ENCODE measurements at places on chromosomes 3 and 15. TPM values are rescaled to one million over a fixed set of nuclear protein-coding genes. Genes with fewer than 3 reads are reported as not detected.

Gene ZNF660
- 0.23 TPM for total RNA-seq

Gene GPR62
- total RNA-seq = not detected

Gene GOLGA6L10
- 1.8 TPM for total RNA-seq

Gene SLC28A1
- 0.30 TPM for total RNA-seq

Gene FAM43A
- total RNA-seq = 6.8 TPM

Gene FGD5
- total RNA-seq = not detected

Gene SPINT1
- 10.0 TPM for total RNA-seq

Gene CHDH
- 0.02 TPM for total RNA-seq

DNA sequence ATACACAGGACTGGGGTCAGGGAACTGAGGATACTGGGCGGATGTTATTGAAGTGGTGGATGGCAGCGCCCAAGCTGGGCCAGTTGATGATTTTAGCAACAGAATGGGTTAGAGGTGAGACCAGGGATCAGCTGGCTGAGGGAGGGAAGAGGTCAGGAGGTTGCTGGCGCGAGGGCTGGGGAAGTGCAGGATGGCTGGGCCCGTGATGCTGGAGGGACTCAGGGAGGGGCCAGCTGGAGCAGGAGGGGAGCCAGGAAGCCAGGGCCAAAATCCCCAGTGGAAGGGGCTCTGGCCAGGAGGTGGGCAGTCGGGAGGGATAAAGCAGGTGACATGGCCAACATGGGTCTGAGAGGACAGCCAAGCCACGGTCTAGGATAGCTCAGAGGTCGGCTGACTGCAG is 178.0 kb downstream of the NSMCE3 start:
- DNase-seq = no peak

GRCh38 chr3:105626739-105627138 is 242.1 kb downstream of the CBLB start:
- DNase-seq = no peak

GRCh38 chr15:94579286-94579685 is 347.9 kb downstream of the MCTP2 start:
- DNase-seq = no peak

DNA sequence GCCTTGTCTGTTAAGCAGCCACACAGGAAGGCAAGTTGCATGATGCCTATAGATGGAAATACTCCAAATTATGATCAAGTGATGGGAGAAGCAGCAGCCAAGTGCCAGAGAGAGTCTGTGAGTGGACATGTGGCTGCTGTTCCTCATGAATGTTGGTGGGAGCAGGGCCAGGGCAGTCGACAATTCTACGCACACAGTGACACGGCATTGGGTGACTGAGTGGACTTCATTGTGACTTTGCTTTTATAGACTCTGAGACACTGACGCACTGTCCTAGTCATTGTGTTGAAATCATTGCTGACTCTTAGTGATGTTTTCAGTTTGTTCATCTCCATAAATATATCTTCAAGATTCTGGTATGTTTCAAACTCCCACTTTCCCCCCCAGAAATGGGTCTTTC is 246.3 kb upstream of the SEMA6D start:
- DNase-seq = no peak

DNA sequence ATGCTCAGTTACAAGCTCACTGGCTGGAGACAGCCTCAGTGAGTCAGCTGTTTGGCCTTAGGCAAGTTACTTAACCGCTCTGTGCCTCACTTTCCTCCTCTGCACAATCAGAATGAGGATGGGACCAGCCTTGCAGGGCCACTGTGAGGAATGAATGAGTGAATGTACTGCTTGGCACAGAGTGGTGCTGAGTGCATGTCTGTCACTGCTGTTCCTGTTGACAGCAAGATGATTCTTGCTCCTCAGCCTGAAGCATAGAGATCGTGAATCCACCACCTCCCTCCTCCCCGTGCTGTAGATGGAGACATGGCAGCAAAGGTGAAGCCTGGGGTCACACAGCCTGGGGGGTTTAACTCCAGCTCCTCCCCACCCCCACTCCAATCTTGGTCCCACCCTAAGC is 14.6 kb upstream of the GRIP2 start:
- DNase-seq = no peak

DNA sequence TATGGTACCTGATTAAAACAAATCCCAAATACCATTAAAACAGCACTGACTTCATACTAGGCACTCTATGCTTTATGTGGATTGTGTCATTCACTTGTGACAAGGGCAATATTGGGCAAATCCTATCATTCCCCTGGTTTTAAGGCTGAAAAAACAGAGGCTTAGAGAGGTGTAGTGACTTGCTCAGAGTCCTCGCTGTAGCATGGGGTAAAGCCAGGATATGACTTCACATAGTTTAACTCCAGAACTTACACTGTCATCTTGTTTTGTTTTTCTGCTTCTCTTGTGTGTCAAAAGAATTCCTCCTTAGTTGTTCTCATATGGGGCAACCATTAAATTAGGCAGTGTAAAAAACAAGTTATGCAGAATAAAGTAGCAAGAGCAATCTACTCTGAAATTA is 40.3 kb upstream of the ICE2 start:
- no peak for DNase-seq

DNA sequence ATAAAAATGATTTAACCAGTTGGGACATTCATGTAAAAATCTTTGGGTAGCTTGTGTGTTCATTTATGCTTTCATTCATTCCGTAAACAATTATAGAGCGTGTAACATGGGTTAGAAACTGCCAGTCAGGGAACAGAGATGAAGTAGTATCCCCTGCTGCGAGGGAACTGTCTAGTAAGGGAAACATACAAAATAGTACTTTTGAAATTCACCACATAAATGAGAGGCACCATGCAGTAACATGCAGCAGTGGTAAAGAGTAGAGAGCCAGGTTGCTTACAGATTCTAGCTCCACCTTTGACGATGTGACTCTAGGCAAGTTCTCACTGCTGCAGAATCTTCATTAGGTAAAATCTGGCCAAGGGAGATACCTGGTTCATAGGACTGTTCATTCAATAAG is 938 bp downstream of the DZIP3 start:
- no peak for DNase-seq

- no peak for DNase-seq
These were observed 1041.3 kb downstream of the ROBO1 start for GRCh38 chr3:78726545-78726944.

- DNase-seq = no peak
These were observed 88.1 kb upstream of the SPRED1 start for GRCh38 chr15:38164507-38164906.

DNA sequence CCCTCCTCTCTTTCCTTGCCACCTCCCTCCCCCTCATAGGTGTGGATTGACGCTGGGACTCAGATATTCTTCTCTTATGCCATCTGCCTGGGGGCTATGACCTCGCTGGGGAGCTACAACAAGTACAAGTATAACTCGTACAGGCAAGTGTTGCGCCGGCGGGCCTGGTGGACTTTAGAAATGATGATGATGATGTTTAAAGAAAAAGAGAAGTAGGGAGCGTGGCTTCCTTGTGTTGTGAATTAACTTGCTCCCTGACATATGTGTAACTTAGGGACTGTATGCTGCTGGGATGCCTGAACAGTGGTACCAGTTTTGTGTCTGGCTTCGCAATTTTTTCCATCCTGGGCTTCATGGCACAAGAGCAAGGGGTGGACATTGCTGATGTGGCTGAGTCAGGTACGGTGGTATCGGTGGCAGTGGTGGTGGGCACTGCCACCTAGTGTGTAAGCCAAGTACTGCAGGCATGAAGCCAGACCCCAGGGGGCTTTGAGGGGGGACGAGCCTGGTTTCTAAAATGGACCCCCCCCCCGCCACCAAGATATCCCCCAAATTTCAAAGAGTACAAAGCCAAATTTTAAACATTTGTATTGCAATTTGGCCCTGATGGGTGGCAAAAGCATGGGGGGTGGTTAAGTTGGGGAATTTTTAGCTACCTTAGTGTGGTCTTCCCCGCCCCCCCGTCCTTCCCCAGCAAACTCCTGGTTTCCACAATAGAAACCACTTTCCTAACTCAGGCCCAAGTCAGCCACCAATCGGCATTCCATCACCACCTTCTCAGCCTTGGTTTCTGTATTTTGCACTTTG is 65.6 kb downstream of the SLC6A6 start:
- no peak for DNase-seq

DNA sequence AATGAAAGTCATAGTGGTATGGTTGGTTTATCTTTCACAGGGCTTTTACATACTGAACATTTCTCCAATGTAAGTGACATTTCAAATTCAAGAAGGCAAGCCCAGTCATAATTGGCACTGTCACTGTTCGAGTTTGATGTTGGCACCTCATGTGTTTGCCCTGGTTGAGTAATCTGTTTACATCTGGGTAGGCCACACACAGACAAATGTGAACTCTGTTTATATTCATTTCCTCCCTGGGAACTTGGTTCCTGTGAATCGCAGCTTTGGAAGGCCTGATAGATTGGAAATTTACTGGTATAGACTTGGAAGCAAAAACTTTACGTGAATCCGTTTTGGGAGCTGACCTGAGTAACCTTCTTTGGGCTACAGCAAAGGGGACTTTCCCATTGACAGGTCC is 395.2 kb upstream of the AZI2 start:
- no peak for DNase-seq

DNA sequence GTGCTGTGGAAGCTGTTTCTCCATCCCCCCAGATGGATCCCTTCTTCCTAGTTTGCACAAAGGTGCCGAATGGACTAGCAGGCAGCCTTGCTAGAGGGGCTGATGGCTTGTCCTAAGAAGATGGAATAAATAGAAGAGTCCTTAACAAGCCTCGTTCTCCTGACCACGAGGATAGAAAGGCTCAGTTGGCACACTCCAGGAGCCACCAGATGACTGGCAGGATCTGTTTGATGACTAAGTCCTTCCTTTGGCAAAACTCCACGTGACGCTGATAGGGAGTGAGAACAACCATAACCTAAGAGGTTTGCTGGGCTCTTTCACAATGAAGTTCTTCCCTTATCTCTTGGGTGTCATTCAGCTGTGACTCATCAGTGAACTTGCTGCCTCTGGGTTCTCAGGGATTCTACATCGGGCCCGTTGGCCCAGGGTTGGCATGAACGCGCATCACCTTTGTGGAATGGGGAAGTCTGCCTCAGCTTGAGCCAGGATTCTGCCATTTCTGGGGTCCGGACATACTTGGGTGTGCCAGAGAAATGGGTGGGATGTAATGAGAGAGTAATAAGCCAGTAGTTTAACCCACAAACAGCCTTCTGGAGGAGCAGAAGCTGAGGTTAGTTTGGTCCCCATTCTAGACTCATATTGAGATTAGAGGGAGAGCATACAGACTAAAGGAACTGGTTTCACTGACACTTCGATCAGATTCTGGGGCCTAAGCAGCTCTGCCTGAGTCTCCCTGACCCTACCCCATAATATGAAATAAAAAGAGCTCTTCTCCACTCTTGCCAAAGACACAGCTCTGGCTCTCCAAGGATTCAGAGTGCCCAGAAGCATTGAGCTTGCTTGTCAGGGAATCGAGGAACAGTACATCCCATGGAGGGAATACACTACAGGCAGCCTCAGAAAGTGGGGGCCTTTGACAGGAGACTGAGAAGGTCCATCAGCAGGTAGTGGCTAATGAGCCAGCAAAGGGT is 2.0 kb upstream of the MELTF start:
- DNase-seq = peak; percentile 39

GRCh38 chr15:53872410-53872809 is 105.8 kb upstream of the UNC13C start:
- DNase-seq = no peak

DNA sequence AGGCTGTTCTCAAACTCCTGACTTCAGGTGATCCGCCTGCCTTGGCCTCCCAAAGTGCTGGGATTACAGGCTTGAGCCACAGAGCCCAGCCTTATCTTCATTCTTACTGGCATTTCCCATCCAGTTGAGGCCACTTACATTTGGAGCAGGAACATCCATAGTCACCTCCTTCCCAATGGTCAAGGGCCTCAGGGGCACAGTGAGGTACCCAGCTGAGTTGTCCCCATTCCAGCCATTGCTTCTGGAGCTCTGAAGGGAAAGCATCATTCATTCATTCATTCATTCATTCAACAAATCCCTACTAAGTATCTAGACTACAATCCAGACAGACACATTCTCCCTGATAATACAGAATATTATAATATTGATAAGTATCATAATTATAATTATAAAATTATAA is 12.2 kb downstream of the PLA2G4D start:
- no peak for DNase-seq

- no peak for DNase-seq
These were observed 73.8 kb downstream of the RBPMS2 start for GRCh38 chr15:64701482-64702184.

DNA sequence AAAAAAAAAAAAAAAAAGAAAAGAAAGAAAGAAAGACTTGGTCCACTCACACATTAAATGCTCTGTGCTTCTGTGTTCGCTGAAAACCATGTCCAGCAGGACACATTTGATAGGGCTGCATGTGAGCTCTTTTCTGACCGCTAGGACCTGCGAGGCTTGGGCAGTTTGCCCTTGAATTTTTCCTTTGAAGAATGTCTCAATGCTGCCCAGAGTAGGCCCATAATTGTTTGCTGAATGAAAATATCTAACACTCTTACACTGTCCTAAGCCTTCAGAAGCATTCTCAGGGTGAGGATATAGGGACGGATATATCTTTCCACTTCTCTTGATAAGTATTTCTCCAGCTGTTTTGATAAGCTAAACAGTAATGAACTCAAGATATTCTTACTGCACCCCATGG is 6.0 kb downstream of the KIF9 start:
- no peak for DNase-seq

DNA sequence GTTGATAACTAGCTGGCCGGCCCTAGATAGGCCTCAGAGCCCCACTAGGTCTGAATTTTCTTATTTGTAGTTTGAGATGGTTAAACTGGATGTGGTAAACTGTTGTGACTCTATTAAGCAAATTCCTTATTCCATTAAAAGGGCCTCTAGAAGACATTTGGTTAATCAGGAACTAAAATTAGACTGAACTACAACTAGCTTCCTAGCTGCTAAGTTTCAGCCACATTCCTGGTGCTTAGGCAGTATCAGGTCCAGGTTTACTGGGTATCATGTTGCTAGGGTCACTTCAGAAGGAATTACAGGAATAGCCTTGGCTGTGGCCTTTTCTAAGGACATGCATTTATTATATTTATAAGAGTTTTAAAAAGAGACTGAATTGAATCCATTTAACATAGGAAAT is 136.3 kb downstream of the PLD1 start:
- no peak for DNase-seq

DNA sequence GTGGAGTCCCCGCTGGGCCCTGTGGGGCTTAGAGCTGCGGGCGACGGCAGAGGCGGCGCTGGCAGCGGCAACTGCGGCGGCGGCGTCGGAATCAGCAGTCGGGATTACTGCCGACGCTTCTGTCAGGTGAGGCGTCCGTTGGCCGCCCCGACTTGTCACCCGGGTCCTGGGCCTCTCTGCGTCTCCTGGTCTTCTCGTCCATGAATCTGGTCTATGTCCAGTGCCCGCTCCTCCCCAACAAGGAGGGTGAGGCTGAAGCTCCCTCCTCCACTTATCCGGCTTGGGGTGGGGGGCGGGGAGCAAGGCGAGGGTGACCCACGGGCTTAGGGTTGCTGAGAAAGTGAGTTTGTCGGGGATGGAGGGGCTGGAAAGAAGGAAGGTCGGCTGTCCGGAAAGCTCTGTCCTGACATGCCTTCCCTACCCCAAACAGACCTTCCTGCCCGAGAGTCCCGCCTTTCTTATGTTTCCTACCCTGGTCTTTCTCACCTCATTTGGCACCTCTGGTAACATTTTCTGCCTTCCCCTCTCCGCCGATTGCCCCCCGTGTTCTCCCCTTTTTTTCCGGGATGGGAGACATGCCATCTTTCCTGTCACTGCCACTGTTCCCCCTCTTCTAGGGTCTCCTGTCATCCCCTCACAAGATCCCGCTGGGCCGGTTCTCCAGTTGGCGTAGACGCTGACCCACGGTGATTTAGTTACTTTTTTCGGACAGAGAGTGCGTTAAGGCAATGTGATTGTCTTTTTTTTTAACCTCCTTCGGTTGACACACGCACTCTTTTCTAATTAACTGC is 520 bp downstream of the ZNF654 start:
- peak; percentile 14 for DNase-seq

- DNase-seq = no peak
These were observed 10.7 kb downstream of the STT3B start for GRCh38 chr3:31543375-31543774.
